ENCODE measurements at places on chromosomes 7 and 10.

GRCh38 chr10:124072106-124072505, 21.3 kb downstream of the CHST15 start:
- no peak for DNase-seq

GRCh38 chr7:117129521-117129955, 176.2 kb downstream of the ST7 start:
- no peak for DNase-seq

GRCh38 chr7:44058759-44059218, 6.6 kb downstream of the PGAM2 start:
- no peak for DNase-seq

- no peak for DNase-seq
Observed at GRCh38 chr7:14687241-14687640, 215.3 kb downstream of the DGKB start.

DNA sequence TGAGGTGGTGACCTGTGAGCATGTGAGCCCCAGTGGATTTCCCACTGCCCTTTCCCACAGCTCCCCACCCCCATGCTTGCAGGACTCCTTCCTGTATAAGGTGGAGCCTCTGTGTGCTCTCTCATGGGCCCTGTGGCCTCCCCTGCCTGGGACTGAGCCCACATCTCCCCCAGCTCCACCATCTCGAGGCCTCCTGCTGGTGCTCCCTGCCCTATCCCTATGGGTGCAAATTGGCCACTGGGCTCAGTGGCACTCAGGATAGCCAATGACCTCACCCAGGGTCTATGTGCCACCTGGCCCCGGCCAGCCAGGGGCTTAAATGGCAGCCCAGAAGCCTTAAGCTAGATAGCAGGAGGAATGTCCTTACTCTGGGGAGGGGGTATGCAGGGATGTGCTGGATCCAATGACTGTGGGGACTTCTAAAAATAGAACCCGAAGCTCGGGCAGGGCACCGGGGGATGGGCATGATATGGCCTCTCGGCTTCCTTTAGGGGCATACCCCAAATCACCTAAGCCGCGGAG, 2.0 kb downstream of the LDB3 start:
- DNase-seq, result no peak

- no peak for DNase-seq
Observed at GRCh38 chr7:15345216-15345615, 216.6 kb downstream of the AGMO start.

DNA sequence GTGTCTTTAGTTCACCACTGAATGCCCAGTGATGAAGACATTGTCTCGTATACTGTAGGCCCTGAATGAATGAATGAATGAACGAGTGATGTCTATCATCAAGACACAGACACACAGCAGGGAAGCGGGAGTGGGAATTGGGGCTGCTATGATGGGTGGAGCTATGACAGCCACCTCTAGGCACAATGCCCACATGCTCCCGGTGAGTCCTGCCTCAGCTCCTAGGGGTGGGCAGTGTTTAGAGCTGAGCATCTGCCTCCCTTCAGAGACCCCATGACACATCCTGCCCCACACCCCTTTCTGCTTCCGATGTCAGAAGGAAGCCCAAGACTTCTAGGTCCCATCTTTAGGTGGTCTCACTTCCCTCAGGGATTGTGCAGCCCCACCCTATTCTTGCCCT, 714.1 kb downstream of the PARD3 start:
- DNase-seq, result no peak

- DNase-seq, result no peak
Observed at GRCh38 chr7:140698477-140698876, 2.0 kb downstream of the NDUFB2 start.

GRCh38 chr7:124310934-124311390, 278.1 kb upstream of the TMEM229A start:
- DNase-seq, result no peak

GRCh38 chr10:16581202-16581601, 59.5 kb upstream of the C1QL3 start:
- no peak for DNase-seq

DNA sequence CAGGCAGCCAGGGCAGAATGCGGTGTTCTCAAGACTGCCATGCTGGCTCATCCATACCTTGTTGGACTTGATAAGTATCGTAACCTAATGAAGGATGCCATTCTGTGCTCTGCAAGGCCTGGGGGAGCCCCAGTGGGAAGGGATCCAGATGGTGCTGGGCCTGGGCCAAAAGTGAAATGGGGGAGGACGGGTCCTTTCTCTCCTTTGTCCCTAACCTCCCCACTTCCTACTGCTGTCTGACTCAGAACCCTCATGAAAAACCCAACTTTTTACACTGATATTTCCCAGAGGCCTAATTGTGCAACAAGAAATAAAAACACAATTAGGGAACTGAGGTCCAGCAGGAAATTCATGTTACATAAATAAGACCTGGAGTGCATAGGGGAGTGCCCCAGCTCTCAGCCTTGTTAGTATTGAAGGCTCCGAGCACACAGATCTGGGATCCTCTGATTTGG, 193.7 kb upstream of the SVIL start:
- DNase-seq, result no peak

DNA sequence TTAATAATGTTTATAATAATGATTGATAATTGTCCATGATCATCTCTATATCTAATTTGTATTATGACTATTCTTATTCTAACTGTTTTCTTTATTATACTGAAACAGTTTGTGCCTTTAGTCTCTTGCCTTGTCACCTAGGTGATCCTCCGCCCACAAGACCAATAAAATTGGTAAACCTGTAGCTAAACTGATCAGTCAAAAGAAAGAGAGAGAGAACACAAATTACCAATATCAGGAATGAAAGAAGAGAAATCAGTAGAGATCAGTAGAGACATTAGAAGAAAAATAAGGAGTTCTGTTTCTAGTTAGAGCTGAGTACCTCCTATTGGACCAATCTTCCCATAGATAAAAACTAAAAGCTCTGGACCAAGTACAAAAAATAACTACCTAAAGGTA, 6.1 kb upstream of the COA1 start:
- DNase-seq, result no peak

DNA sequence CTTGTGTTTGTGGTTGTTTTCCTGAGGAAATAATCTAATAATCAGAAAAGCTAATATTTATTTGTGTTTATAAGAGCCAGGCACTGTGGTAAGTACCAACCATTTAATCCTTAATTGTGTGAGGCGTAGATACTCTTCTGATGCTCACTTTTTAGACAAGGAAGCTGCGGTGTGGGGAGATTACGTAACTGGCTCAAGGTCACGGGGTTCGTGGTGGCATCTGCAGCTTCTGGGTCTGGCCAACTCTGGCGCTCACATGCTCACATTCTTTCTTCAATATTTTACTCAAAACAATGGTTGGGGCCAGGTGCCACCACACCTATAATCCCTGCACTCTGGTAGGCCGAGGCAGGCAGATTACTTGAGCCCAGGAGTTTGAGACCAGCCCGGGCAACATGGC, 77.6 kb downstream of the RALA start:
- no peak for DNase-seq

DNA sequence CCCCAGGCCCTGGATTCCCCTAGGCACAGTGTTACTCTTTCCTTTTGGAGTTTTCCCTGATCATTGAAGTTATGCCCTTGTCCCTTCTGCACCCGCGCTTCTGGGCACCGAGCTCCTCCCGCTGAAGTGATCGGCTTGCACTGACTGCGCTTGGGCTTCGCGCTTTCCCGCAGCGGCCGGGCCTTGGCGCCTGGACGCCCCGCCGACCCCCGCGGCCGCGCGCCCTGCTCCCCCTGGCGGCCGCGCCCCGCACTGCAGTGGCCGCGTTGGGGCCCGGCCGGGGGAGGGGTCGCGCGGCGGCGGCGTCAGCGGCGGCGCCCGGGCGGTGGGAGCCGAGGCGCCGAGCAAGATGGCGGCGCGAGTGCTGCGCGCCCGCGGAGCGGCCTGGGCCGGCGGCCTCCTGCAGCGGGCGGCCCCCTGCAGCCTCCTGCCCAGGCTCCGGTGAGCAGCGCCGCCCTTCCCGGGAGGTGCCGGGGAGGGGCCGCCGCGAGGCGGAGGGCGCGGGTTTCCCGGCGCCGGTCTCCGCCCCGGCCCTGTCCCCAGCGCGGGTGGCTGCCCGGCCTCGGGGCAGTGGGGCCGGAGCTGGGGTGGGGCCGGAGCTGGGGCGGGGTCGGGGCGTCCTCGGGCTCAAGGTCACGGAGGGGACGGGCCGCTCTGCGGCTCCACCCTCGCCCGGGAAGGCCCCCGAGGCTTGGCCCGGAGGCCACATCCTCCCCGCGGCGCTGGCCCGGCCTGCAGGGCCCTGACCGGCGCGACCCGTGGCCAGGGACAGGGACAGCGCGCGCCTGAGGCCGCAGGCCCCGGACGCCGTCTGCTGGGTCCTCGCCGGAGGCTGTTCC, at the start of gene NIPSNAP2:
TSS of gene NIPSNAP2 (plus strand) at position 325 of the 839 bp plus-strand sequence. CDS start at position 350, 25 bp downstream.
- no peak for DNase-seq

DNA sequence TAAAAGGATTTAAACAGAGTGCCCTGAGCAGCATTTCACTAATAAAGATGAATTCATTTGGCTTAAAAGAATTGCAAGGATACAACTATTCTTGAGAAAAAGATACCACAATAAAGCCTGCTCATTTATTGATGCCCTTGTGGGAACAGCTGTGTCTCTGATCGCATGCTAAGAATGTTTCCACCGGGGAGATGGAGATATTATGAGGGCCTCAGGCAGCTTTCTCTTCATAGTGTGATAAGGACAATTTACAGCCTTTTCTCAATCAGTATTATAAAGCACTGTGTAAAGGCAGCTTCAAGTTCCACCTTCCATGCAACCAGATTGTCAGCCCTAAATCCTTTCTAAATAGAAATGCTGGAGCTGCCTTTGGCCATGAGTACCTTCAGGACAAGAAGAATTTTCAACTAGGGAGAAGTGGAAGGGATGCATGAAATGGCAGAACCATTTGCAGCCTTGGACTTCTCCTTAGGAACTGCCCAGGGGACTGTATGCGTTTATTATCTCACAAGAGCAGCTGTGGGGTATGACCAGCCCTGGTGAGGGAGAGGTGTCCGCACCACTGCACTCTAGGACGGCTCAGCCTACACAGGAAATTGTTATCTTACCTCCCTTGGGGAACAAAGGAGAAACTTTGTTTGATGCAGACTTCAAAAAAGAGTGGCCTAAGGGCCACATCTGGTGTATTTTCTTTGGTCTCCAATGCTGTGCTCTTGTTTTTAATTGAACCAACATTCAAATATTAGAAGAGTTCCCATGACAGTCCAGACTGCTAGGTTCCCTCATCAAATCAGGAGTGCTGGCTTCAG, 116.9 kb upstream of the PCGF5 start:
- no peak for DNase-seq

DNA sequence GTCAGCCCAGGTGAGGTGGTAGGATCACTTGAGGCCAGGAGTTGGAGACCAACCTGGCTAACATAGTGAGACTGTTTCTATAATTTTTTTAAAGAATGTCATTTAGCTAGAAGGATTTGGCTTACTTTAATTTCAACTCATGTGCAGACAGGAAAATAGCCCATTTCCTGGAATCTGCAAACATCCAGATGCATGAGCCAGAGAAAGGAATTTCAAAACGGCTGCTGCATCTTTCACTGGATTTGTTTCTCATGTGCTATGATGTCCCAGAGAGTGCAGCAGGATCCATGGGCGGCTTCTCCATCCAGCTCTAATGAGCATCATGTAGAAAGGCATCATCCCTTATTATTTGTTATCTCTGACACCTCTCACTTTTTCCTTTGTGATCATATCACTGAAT, 149.3 kb downstream of the GALNT17 start:
- no peak for DNase-seq

GRCh38 chr7:116699722-116700120, 27.7 kb downstream of the MET start:
- DNase-seq, result no peak

GRCh38 chr7:141928845-141929195, 12.6 kb downstream of the OR9A4 start:
- DNase-seq, result no peak

DNA sequence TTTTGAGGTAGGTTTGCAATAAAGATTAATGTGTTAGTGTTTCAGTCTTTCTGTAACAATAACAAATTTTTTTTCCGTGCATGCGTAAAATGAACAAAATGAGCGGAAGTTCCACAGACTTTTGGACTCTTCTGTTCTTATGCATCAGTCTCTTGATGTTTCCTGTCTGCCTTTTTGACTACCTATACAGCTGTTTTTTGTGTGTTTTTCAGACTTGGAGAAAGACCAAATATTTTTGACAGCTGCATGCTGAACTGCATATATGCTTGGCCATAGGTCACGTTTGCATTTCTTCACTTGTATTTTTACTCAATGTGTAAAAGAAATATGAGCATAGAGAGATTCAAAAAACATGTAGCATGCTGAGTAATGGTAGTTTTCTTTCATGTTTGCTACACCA, 119.3 kb downstream of the BBS9 start:
- no peak for DNase-seq

- no peak for DNase-seq
Observed at GRCh38 chr10:62069452-62070178, 168.1 kb downstream of the ARID5B start.

DNA sequence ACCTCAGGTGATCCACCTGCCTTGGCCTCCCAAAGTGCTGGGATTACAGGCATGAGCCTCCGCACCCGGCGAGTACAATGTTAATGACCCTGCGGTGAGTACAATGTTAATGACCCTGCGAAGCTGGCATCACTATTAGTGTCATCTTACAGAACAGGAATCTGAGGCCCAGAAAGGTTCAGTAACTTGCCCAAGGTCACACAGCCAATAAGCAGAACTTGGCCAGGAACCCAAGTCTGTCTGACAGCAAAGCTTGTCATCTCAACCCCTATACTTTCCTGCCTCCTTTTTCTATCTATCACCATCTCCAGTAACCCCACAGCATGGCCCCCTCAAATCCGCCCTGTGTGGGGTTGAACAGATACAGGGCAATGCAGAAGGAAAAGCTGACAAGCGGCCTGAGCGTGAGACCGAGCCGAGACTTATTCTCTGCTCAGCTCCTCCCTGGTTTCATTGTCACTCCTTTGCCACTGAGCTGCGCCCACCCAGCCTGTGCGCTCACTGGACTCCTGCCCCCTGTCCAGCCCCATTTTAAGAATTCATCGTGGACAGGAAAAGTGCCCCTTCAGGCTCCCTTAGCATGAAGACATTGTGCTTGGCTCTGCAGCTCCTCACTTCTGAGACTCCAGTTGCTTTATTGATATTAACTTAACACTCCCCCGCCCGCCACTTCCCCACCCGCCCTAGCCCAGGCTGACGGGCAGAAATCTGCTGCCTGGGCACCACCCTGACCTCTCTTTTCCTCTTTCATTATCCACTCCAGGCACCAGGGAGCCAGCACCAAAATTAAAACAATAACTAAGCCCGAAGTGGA, 58.1 kb upstream of the LBX1 start:
- no peak for DNase-seq

DNA sequence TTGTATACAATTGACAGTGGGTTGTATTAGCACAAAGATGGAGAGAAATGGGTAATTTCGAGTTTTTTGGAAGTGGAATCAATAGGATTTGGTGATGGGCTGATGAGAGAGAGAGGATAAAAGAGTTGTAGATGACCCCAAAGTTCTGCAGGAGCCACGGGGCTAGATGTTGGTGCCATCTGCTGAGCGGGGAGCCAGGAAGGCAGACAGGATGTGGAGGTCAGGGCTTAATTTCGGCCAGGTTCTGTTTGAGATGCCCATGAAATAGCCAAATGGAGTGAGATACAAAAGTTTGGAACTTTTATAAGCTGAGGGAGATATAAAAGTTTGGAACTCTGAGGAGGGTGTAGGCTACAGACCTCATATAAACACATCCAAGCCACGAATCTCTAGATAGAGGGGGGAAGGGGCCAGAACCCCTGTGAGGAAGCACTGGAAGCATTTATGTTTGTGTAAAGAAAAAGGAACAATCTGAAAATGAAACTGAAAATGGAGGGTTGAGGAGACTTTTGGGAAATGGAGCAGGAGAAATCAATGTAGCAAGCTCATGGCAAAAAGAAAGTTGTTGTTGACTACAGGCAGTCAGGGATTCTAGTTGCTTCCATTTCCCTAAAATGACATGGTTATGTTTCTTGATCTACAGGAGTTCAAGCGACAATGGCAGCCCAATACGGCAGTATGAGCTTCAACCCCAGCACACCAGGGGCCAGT, 2.2 kb downstream of the GIMAP4 start:
- no peak for DNase-seq
